NCI-H2227 treated with DMSO at 0.1 percent for 48 hours (cell line): ENCODE measurements at places on chromosomes 16 and 17.

- DNase-seq, result no peak
Observed at GRCh38 chr17:28686296-28686695, 24.3 kb downstream of the SUPT6H start.

DNA sequence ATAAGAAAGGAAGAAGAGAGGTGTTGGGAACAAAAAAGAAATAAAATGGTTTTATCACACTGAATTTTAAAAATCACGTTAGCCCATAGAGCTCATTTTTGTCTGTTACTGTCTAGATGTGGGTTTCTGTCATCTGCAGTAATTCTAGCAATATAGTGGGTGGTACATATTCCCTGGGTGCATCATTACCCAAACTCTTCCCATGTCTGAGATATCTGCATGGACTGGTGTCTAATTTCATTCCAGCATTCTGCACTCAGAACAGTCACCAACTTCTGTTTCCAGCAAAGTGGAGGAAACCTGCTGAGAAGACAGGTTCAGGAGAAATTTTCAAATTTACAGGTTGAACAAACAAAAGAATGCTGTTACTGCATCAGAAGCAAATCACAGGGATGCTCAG, 263.8 kb downstream of the CDH11 start:
- DNase-seq, result no peak

GRCh38 chr16:2040041-2040786, 7.4 kb downstream of the NTHL1 start:
- DNase-seq, result no peak

- no peak for DNase-seq
Observed at GRCh38 chr16:58425756-58426494, 33.7 kb downstream of the GINS3 start.

GRCh38 chr17:2634361-2634960, 41.0 kb downstream of the PAFAH1B1 start:
- DNase-seq, result no peak

GRCh38 chr16:84082110-84082509, 34.6 kb downstream of the MBTPS1 start:
- no peak for DNase-seq

GRCh38 chr17:791829-792228, 9.7 kb downstream of the MRM3 start:
- DNase-seq, result no peak
